ENCODE measurements at places on chromosomes 2 and 18.

DNA sequence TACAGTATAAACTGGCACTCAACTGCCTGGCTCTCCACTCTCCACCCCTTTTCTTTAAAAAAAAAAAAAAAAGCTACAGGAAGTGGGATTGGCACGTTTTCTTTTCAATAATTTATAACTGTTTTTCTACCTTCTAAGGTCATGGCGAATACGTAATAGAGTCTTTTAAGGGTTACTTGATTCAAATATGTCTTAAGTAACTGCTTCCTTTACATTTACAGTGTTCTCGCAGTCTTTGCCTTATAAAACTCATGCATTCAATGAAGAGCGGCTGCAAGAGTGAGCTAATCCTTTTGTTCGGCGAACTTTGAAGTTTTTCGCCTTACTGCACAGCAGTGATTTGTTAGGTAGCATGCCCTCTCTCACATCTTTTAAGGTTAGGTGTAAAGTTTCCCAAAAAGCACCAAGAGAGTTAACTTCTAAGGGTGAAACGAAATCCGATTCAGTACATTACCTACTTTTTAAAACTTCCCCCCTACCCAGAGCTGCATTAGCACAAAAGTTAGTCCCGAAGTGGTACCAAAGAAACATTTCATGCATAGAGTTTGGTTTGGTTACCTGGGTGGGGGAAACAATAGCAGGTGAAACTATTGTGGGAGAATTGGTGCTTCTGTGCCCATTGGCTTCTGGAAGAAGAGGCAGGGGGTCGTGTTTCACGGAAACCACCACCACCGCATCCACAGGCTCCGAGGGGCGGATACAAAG is 2.0 kb downstream of the KCTD1 start:
- no peak for DNase-seq

DNA sequence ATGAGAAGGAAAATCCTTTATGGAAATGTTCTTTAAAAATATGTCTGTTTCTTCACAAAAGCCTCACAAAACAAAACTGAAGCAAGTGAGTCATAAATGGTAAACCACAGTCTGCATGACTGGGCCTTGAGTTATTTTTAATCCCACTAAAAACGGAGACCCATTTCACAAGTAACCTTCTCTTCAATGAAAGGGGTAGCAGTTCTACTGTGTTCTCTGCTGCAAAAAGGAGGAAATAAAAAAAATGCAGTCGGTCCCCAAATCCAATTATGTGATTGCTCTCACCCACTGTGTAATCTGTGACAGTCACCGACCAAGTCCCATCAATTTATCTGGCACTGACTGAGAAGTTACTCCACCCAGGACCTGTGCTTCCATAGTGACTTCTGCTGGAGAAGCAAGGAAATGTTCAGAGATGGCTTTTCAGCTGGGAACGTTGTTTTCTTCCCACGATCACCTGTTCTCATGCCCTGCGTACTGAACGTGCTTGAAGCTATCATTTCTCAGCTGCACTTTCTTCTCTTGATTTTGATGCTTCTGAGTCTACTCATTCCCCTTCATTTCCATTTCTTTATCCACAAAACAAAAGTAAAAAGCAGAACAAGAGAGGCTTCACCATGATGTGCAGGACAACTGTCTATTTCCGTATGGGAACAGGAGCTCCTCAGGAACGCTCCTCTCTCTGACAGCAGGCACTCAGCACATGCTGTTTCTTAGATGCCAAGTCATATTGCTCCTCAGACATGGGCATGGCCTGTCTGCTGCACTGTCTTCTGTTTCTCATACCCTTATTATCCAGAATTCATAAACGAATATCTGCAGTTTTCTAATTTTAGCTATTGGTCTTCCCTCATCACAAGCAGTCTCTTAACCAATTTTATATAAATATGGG is 80.0 kb upstream of the TMEM200C start:
- DNase-seq = no peak

DNA sequence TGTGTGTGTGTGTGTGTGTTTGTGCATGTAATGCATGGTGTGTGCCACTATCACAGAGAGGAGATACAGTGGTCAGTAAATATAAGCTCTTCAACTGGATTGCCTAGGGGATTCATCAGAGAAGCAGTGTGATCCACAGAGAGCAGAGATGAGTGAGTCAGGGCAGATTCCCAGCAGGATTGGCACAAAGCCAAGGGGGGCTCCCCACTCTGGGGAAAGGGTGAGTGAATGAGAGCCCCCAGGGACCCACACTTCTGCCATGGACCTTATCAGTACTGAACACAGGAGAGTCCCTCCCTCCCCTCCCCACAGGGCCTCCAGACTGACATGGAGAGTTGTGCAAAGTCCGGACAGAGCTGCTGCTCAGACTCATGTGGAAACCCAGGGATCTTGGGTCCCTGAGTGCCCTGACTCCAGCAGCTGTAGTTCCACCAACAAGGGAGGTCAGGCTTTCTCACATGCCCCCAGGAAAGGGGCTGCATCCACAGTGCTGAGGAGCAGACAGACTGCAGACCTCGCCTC is 748.8 kb downstream of the NR4A2 start:
- no peak for DNase-seq

GRCh38 chr2:143730953-143731260 is 601.7 kb downstream of the ARHGAP15 start:
- DNase-seq = no peak

DNA sequence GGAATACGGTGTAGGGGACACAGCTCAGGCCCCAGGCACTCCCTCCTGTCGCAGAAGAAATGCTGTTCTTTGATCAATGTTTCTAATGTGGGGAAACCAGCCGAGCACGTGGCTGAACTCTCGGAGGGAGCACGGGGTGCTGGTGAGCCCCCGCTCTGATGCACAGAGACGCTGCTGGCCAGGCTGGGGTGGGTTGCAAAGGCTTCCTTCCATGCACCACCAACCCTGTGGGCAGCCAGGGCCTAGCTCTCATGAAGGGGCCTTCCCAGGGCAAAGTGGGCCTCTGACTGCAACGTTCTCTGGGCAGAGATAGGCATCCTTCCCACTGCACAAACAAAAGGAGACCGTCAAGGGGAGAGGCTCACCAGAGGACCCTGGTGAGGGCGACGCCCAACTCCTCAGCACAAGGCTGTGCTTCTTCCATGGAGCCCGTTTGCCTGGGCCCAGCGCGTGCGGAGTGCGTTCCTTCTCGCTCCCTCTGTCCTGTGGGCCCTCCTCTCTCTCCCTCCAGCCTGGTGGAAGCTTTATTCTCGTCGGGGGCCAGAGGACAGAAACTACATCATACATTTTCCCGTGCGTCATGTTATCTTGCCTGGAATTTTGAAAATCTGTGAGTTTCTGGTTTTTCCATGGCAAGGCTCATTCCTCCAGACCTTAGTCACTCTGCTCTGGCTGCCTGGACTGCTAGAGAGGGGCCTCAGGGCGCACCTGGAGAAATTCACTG is 61.1 kb upstream of the SP3 start:
- DNase-seq = no peak

GRCh38 chr2:60926741-60927552 is 45.6 kb downstream of the REL start:
- DNase-seq = no peak

DNA sequence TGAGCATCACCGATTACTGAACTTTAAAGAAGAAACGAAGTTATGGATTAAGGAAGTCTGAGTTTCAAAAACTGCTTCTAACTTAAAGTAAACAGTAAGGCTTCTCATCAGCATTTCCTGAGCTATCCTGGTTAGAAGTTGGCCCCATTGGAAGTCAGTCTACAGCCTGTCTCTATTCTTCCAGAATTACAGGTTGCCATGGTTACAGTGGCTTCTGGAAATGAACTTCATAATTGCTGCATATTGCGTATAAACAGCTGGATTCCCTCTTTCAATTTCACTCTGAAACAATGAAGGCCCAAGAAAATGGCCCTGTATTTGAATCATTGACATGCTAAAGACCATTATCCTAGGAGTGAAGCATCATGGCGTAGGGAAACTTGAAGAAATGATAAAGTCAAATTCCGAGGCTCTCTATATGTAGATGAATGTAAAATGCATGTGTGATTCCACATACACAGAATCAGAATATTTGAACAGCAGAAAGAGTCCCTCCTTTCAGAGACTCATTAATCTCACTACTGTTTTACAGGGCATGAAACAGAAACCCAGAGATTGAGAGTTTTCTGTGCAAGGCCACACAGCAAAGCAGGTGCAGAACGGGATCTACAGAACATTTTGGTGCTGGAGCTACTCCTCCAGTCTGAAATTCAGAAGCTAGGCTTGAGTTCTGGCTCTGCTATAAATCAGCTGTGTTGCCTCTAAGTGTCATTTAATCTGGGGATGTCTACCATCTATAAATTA is 856.4 kb upstream of the CELF4 start:
- no peak for DNase-seq

DNA sequence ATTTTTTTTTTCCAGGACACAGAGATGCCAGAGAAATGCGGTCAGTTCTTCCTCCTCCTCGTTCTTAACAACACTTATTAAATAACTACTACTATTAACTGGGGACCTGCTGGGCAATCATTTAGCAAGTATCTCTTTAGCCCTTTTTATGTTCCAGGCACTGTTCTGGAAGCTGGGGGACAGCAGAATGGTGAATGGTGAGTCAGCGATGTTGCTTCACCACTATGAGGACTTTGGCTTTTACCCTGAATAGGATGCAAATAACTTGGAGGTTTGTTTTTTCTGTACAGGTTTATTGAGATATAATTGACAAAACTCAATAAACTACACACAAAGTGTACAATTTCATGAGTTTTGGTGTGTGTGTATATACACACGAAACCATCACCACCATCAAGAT is 179.9 kb upstream of the MSH6 start:
- DNase-seq = no peak

GRCh38 chr2:70698847-70699246 is 69.2 kb downstream of the ADD2 start:
- DNase-seq = no peak

- DNase-seq = no peak
Observed at GRCh38 chr2:24336811-24337210, 23.5 kb downstream of the ITSN2 start.

DNA sequence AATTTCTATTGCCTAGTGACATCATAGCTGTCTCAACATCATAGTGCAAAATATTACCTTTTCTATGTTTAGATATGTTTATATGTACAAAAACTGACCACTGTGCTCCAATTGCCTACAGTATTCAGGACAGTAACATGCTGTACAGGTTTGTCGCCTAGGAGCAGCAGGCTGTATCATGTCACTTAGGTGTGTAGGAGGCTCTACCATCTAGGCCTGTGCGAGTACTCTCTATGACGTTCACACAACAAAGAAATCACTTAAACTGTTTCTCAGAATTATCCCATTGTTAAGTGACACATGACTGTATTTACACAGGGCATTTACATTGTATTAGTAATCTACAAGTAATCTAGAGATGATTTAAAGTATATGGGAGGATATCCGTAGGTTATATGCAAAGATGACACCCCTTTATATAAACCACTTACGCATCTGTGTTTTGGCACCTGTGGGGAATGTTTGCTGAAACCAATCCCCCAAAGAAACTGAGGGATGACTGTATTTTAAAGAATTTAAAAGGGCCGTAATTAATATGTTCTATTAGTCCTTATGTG is 24.7 kb downstream of the IL1R2 start:
- no peak for DNase-seq

GRCh38 chr2:38353402-38353801 is 23.7 kb downstream of the ATL2 start:
- no peak for DNase-seq

- no peak for DNase-seq
Observed at GRCh38 chr18:73728657-73729056, 419.0 kb downstream of the FBXO15 start.

GRCh38 chr18:9206421-9206820 is 69.8 kb downstream of the ANKRD12 start:
- DNase-seq = no peak

GRCh38 chr2:101188683-101189405 is 37.7 kb upstream of the TBC1D8 start:
- no peak for DNase-seq

GRCh38 chr2:19392191-19392590 is 33.8 kb upstream of the OSR1 start:
- no peak for DNase-seq

DNA sequence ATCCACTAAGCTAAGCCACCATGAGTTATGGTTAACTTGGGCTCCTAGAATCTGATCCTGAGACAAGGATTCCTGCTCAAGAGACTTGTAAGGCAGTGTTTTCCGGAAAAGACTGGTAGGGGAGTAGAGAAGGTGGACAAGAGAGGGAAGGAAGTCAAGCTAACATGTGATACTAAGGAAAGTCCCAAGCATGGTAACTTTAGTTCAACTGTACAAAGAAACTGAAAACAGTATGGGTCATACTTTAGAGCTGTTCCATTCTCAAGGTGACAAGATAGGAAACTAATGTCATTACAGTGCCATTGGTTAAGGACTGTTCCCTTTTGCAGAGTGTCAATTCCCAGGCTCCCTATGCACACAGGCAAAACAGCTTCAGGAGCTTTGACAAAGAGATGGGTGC is 5.8 kb downstream of the MYO5B start:
- no peak for DNase-seq

DNA sequence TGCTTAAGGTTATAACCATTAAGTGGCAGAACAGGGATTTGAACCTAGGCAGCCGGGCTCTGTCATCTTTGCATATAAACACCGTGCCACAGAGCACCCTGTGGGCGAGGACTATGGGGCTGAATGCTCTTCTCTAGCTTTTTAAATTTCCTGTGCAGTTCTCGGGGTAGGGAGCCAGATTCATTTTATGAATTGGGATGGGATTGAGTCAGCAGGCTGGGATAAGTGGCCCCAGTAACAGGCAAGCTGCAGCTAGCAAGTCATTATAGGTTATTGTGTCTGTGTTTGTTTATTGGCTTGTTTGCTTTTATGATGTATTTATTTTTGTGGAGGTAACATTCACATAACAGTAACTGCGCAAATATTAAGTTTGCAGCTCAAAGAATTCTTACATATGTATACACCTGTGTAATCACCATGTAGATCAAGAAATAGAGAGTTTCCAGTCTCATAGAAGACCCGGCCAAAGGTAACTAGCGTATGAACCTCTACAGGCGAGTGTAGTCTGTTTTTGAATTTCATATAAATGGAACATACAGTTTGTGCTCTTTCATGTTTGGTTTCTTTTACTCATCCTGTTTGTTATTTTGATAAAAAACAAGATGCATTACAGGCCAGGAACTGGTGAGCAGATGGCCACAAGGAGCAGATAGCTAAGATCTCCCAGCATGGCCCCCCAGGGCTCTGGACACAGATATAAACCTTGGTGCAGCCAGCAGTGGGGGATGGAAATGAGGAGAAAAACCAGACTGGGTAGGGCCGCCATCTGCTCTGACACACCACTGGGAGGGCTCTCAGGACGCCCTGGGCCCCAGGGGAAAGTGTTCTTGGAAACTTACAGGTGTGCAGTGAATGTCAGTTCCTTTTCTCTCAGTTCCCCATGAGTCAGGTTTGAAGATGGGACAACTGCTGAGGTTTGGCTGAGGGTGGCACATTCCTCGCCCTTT is 49.2 kb upstream of the GPR155 start:
- peak; percentile 65 for DNase-seq

GRCh38 chr2:46841621-46842020 is 74.0 kb downstream of the MCFD2 start:
- no peak for DNase-seq
